ENCODE measurements at places on chromosomes 4 and X. TPM values are rescaled to one million over a fixed set of nuclear protein-coding genes. Genes with fewer than 3 reads are reported as not detected.

GPR82 gene
- not detected for total RNA-seq

USP26 gene
- not detected for total RNA-seq

ZNF330 gene
- 33.5 TPM for total RNA-seq

SLC38A5 gene
- total RNA-seq, result 61.8 TPM

Data from smooth muscle cell of the umbilical artery (primary cell).